NCI-H345 (cell line): ENCODE measurements at places on chromosomes 5 and 9.

- DNase-seq: no peak
Measured at GRCh38 chr9:32486839-32487562, 39.0 kb downstream of the RIGI start.

- no peak for DNase-seq
Measured at GRCh38 chr9:27019589-27019988, 14.1 kb upstream of the LRRC19 start.

- no peak for DNase-seq
Measured at GRCh38 chr9:72946318-72946717, 6.5 kb downstream of the ALDH1A1 start.

DNA sequence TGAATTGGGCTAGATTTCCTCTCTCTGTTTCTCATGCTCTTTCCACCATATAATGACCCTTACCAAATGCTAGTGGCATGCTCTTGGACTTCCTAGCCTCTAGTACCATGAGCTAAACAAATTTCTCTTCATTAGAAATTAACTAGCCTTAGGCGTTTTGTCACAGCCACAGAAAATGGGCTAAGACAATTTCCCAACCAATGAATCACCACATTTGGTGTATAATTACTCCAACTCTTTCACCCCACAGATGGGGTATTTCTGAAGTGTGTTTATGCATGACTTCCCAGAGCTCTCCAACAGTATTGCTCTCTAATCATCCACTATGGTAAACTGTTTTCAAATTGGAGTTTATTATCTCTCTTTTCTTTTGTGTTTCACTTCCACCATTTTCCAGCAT, 1041.1 kb upstream of the COX7C start:
- no peak for DNase-seq

- DNase-seq: no peak
Measured at GRCh38 chr5:1438871-1439270, 6.4 kb downstream of the SLC6A3 start.

DNA sequence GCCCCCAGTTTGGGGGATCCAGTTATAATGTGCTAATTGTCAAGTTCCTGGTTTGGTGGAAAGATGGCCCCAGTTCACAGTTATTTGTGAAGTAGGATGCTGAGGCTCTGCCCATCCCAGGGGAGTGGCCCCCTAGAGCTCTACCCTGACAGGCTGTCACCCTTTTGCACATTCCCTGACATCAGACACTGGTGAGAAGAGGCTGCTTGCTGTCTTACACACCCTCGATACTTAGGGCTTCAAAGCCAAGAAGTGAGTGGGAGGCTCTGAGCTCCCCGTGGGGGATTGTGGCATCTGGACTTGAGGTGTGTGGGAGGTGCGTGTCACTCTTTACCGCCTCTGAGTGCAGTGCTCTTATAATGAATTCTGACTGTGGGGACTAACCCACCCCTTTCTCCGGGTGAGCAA, 168.5 kb downstream of the DOCK2 start:
- no peak for DNase-seq

DNA sequence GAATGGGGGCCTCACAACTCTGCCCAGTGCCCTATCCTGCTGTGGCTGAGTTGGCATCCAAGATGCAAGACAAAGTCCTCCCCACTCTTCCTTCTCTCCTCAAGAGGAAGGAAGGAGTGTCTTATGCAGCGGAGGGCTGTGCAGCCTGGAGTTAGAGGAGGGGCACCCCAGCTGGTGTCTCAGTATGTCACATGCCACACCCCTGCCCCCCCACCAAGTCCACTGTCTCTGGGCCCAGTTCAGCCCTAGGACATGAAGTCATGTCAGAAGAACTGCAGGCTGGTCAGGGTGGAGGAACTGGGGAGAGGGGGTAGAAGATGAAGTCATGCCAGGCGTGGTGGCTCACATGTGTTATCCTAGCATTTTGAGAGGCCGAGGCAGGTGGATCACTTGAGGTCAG, 28.0 kb upstream of the SLC28A3 start:
- no peak for DNase-seq
